ENCODE measurements at places on chromosomes 1 and 21.

GRCh38 chr1:44842862-44843655 is at the start of gene PTCH2:
TSS of gene PTCH2 (minus strand) at chr1:44843253. CDS start at chr1:44842932, 321 bp downstream.
- no peak for DNase-seq

- DNase-seq: no peak
Observed at GRCh38 chr1:114549137-114549536, 32.3 kb downstream of the BCAS2 start.

GRCh38 chr1:237390823-237391222 is 348.8 kb downstream of the RYR2 start:
- DNase-seq: no peak

DNA sequence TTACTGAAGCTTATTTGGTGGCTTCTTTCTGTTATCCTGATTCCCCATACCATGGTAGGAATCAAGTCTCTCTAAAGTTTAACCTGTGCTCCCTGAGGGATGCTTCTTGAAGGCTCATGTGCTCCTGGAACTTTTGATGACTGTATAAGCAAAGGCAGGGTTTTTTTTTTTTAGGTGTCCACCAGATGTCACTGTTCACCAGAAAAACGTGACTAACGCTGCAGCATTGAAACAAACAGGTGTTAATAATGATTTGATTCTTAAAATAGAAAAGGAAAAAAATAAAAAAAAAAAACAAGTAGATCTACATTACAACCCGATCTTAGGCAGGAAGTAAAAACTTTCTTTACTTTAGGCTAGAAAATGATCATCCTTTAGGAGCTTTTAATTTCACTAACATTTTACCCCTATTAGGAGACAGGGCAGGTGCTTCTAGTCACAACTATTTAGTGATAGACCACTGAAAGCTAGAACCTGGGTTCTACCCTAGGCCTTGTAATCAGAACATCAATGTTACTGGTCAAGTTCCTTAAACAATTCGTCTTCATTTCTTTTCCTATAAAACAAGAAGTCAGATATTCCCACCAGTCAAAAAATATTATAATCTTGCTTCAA is 223.0 kb downstream of the PLA2G4A start:
- DNase-seq: no peak

- DNase-seq: no peak
Observed at GRCh38 chr1:21926814-21927532, 10.1 kb downstream of the HSPG2 start.

- DNase-seq: no peak
Observed at GRCh38 chr1:15525050-15526020, 1.3 kb upstream of the DNAJC16 start.
